ENCODE measurements at places on chromosomes 7 and 10.

- DNase-seq: no peak
These were observed 176.8 kb downstream of the ZMYND11 start for GRCh38 chr10:311901-312665.

DNA sequence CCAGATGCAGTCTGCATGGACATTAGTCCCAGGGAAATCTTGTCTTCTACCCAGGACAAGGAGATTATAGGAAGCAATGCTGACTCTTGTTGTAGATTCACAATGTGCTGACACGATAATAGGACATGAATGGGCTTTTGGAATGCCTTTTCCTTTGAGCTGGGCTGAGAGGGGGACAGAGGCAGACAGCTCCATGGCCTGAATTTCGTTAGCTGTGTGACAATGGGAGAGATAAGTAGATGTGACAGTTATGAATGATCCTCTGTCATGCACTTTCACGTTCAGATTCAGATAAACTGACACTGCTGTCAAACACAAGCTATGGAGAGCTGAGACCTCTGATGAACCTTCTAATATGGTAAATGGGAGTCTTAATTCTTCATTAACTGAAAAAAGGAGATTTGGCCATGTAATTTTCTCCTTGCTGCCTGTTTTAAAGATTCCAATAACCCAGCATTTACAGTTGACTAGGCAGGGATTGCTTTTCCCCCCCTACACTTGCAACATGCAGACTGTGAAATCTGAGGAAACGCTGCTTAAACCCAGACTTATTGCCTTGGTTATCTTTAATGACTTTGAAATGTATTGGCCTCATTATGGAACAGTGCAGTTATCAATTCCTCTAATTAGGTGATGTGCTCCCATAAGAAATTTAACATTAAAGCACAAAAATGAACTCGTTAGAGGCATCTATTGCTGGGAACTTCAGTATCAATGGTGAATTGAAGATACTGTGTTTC, 669.3 kb downstream of the AUTS2 start:
- no peak for DNase-seq

GRCh38 chr7:25876092-25876491, 275.9 kb upstream of the NFE2L3 start:
- no peak for DNase-seq

- no peak for DNase-seq
These were observed 958.4 kb downstream of the TYW1 start for GRCh38 chr7:67955061-67955460.

GRCh38 chr7:28328822-28329660, 83.3 kb upstream of the CREB5 start:
- no peak for DNase-seq

DNA sequence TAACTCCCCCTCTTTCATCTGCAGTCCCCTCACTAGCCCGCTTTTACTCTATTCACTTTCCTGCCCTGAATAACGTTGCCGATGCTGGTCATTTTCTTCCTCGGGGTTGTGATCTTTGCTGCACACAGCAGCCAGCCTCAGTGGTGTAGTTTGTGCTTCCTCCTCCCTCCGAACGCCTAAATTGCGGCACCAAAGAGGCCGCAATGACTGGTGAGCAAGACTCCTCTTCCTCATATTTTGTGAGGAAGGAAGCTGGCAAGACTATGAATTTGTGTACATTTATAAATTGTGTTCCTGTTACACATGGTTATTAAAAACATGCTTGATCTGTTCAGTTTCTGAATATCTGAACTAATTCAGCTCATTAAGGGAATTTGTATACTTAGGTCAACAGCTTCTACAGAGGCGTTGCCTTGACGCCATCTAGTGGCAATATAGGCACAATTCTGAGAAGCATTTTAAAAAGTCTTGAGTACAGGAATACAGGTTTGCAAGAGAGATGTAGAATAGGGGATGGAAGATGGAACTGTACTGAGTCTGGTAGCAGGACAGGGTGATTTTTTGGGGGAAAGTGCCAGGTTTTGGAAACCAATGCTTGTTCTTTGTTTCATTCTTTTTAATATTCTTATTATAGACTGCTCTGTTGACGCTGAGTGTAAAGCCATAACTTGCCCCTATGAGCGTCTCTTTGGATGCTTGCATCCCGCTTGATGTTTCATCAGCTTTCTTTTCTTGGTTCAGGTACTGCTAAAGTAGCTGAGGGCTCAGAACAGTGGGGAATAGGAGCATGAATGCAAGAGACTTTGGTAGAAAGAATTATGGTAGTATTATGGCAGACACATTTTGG, 4.1 kb upstream of the TAS2R5 start:
- DNase-seq: peak; percentile 84

DNA sequence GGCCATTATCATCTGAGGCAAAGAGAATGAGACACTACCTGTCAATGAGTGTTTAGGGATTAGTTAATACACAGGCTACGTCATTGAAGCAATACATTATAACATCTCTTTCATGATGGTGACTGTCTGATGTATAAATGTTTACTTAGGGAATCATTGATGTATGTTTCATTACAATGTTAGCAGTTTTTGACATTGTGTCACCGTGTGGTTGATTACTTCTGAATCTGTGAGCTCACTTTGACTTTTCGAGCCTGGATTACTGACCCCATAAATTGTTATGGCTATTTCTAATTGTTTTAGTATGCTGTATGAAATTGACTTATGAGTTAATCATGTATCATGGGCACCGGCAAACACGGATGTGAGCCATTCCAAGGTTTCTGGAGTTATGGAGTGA, 494.0 kb downstream of the MAGI2 start:
- DNase-seq: peak; percentile 64

GRCh38 chr10:52249850-52250395, 64.2 kb upstream of the DKK1 start:
- no peak for DNase-seq

DNA sequence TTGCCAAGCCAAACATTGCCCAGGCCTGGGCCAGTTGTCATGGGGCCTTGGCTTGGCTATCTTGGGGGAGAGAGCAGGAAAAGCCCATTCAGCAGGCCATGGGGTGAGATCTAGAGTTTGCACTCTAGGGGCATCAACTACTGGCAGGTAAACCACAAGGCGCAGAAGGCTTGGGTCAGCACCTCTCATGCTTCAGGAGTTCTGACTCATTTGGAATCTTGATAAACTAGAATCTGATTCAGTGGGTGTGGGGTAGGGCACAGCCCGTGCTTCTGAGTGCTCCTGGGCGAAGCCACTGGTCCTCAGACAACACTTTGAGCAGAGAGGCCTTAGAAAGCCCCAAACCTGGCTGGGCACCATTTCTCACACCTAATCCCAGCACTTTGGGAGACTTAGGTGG, 81.1 kb downstream of the RGS10 start:
- no peak for DNase-seq

GRCh38 chr7:114432703-114433102, 18.1 kb downstream of the FOXP2 start:
- no peak for DNase-seq

DNA sequence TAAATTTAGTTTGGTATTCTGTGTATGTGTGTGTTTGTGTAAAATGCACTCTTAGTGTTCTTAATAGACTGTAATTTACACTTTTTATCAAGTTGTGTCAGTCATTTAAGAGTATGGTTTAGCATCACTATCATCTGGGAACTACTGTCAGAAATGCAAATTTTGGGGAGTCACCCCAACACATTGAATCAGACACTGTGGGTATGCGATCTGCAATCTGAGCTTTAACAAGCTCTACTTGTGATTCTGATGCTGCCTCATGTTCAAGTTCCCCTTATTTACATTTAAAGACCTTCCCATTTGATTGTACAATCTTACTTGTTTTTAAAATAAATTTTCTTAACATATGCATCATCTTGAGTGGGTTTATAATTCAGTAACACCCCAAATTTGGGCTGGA, 218.1 kb upstream of the FOXP2 start:
- no peak for DNase-seq

GRCh38 chr7:27182861-27183681, 2.0 kb downstream of the HOXA11 start:
- peak; percentile 39 for DNase-seq

DNA sequence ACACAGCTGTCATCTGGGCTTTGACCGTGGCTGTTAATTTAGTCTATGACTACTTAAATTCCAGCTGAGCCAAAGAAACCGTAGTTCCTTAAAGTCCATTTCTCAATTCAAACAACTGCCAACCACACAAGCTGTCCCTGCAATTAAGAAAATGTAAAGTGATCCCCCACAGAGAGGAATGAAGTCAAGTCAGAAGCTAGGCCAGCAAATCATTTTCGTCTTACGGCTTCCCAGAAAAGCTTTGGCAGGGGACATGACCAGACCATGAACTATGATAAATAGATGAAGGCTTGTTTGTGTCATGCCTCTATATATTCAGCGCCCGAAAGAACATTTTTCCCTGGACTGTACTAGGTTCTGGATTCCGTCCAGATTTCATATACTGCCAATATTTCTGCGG, 54.6 kb downstream of the HACD1 start:
- DNase-seq: no peak

GRCh38 chr7:38069052-38069451, 109.0 kb upstream of the STARD3NL start:
- no peak for DNase-seq

GRCh38 chr7:49670991-49671390, 102.4 kb upstream of the VWC2 start:
- peak; percentile 56 for DNase-seq

GRCh38 chr10:114575417-114576131, 82.5 kb downstream of the ABLIM1 start:
- no peak for DNase-seq

- DNase-seq: no peak
These were observed 66.9 kb downstream of the GALNT17 start for GRCh38 chr7:71198887-71199286.

GRCh38 chr7:32222251-32222900, 152.2 kb upstream of the PDE1C start:
- DNase-seq: no peak

GRCh38 chr7:75623390-75624133, 115.2 kb downstream of the HIP1 start:
- no peak for DNase-seq

GRCh38 chr7:116159711-116160110, 50.6 kb upstream of the TES start:
- DNase-seq: no peak

- DNase-seq: no peak
These were observed 369.6 kb downstream of the KCNMA1 start for GRCh38 chr10:77267703-77268675.

DNA sequence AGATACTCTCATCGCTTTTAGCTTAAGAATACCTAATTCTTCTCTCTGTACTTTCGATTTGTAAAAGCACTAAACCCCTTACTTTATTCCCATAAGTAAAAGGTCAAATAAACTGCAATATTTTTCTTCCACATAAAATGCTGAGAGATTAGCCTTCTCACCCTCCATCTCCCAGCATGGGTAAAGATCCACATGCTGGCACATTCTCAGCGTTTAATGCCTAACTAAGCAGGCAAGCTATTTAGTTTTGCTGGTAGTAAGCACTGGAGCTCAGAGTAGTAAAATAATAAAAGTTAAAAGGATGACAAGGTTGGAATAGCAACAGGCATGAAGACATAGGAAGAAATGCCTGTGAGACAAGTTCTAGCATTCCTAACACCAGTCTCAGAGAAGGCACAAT, 65.9 kb upstream of the NEBL start:
- DNase-seq: no peak

Data from RKO (cell line).